ENCODE measurements at places on chromosomes 11 and 22. TPM values are rescaled to one million over a fixed set of nuclear protein-coding genes. Genes with fewer than 3 reads are reported as not detected.

The MRGPRX1 gene
- not detected for total RNA-seq

The OR2AG1 gene
- total RNA-seq = not detected

The HBE1 gene
- total RNA-seq = not detected

- H3K27ac ChIP-seq = peak overlapping the region; percentile 100
- H3K36me3 ChIP-seq = no peaks in the 10 kb centered on the region
- H3K4me3 ChIP-seq = peak overlapping the region; percentile 100
- DNase-seq = no peak
- H3K27me3 ChIP-seq = no peaks in the 10 kb centered on the region
- H3K4me1 ChIP-seq = peaks cover 77% of the 10 kb centered on the region
These were observed 346 bp downstream of the PPFIBP2 start for GRCh38 chr11:7514099-7514591.

DNA sequence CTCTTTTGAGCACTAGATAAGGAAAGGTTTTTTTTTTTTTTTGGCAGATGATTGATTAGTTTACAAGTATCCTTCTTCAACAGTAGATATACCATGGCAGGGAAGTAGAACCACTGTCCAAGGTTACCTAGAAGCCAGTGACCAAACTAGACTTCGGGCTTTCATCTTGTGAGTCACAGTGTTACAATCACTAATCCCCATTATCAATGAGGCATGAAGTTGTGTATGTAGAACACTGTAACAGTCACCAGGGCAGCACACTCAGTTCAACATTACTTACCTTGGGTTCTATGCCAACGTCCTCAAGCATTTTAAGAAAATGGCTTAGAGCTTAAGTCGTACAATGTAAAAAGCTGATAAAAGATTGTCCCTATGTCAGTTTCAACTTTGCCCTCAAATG is 430.9 kb downstream of the ETS1 start:
- no peak for DNase-seq
- peaks cover 3% of the 10 kb centered on the region for H3K4me1 ChIP-seq
- H3K4me3 ChIP-seq = no peak overlapping the region
- H3K36me3 ChIP-seq = no peaks in the 10 kb centered on the region

The KRTAP5-11 gene
- not detected for total RNA-seq

GRCh38 chr22:37001826-37002225 is 17.4 kb downstream of the TST start:
- no peaks in the 10 kb centered on the region for H3K4me1 ChIP-seq
- H3K27me3 ChIP-seq = peaks cover 13% of the 10 kb centered on the region
- DNase-seq = no peak
- H3K27ac ChIP-seq = no peak overlapping the region
- no peaks in the 10 kb centered on the region for H3K36me3 ChIP-seq

DNA sequence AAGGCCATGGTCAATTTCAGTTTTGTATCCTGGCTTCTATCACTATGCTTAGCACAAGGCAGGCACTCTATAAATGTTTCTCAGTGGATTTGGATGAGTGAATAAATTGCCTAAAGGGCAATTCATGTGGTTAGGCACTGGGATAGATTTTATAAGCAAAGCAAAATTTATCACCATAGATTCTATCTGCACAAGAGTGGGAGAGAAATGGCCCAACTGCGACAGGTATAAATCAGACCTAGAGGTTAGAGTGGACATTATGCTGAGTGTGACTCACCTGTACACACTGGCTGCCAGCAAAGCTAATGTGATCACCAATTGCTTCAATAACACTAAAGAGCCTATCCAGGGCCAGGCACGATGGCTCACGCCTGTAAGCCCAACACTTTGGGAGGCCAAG is 514.0 kb downstream of the BUD13 start:
- DNase-seq = no peak
- no peaks in the 10 kb centered on the region for H3K4me1 ChIP-seq
- H3K27me3 ChIP-seq = no peaks in the 10 kb centered on the region
- H3K27ac ChIP-seq = no peak overlapping the region
- no peak overlapping the region for H3K4me3 ChIP-seq

DNA sequence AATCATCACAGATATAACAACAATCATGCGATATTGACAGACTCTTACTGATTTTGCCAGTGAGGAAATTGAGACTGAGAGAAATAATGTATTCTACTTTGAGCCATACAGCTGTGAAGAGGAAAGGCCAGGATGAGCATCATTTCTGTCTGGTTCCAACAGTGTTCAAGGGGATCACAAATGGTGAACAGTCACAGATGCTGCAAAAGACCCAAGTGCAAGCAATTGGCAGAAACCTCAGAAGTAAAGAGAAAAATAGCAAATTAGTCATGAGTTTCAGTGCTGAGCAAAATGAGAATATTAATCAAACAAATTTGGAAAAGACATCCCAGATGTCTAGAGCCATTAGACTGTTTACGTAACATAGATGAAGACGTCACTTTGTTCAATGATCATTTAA is 114.1 kb downstream of the RAB38 start:
- H3K36me3 ChIP-seq = no peaks in the 10 kb centered on the region
- no peak overlapping the region for H3K4me3 ChIP-seq
- no peak overlapping the region for H3K27ac ChIP-seq
- H3K4me1 ChIP-seq = no peaks in the 10 kb centered on the region
- no peak for DNase-seq

The GPHA2 gene
- total RNA-seq = not detected

The CCDC73 gene
- total RNA-seq = 0.05 TPM

The DEFB131B gene
- total RNA-seq = not detected

- no peaks in the 10 kb centered on the region for H3K36me3 ChIP-seq
- no peaks in the 10 kb centered on the region for H3K27me3 ChIP-seq
- H3K27ac ChIP-seq = peak overlapping the region; percentile 25
These were observed 44.7 kb upstream of the CXCR5 start for GRCh38 chr11:118838905-118839553.

DNA sequence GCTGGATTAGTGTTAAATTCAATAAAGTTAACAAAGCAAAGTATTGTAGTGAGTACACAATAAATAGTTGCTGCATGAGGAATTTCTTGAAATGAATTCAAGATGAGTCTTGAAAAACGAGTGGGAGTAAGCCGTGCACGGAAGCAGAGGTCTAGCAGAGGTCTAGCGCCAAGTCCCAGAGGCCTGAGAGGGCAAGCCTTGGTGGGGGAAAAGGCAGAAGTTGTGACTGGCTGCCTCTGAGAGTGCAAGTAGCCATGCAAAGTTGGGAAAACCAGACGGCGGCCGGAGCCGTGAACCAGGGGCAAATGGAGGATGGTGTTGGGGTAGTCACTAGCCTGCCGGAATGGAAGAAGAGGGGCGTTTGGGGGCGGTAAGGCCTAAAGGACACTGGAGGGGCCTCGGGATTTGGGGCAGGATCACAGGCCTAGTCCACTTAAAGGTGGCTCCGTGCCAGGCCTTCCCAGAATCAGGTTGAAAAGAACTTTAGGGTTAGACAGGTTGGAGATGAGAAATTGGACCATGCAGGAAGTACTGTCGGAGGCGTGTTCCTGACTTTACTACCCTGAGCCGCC is 379 bp upstream of the SLC3A2 start:
- no peak for DNase-seq
- no peaks in the 10 kb centered on the region for H3K27me3 ChIP-seq
- H3K27ac ChIP-seq = peak overlapping the region; percentile 90
- H3K36me3 ChIP-seq = peaks cover 30% of the 10 kb centered on the region
- peak overlapping the region; percentile 66 for H3K4me3 ChIP-seq
- H3K4me1 ChIP-seq = peaks cover 36% of the 10 kb centered on the region

- H3K27ac ChIP-seq = no peak overlapping the region
- no peak overlapping the region for H3K4me3 ChIP-seq
- no peaks in the 10 kb centered on the region for H3K27me3 ChIP-seq
- no peaks in the 10 kb centered on the region for H3K36me3 ChIP-seq
- no peaks in the 10 kb centered on the region for H3K4me1 ChIP-seq
These were observed 318.7 kb downstream of the BUD13 start for GRCh38 chr11:116454020-116454645.

The SGSM1 gene
- 0.91 TPM for total RNA-seq

The SHANK3 gene
- total RNA-seq = not detected

- no peaks in the 10 kb centered on the region for H3K4me1 ChIP-seq
- peaks cover 4% of the 10 kb centered on the region for H3K27me3 ChIP-seq
- DNase-seq = no peak
- no peaks in the 10 kb centered on the region for H3K36me3 ChIP-seq
These were observed 35.1 kb upstream of the FJX1 start for GRCh38 chr11:35583126-35583525.

- no peaks in the 10 kb centered on the region for H3K36me3 ChIP-seq
- DNase-seq = no peak
- H3K27me3 ChIP-seq = no peaks in the 10 kb centered on the region
- H3K27ac ChIP-seq = no peak overlapping the region
- H3K4me1 ChIP-seq = no peaks in the 10 kb centered on the region
These were observed 49.4 kb downstream of the HORMAD2 start for GRCh38 chr22:30129636-30130035.

DNA sequence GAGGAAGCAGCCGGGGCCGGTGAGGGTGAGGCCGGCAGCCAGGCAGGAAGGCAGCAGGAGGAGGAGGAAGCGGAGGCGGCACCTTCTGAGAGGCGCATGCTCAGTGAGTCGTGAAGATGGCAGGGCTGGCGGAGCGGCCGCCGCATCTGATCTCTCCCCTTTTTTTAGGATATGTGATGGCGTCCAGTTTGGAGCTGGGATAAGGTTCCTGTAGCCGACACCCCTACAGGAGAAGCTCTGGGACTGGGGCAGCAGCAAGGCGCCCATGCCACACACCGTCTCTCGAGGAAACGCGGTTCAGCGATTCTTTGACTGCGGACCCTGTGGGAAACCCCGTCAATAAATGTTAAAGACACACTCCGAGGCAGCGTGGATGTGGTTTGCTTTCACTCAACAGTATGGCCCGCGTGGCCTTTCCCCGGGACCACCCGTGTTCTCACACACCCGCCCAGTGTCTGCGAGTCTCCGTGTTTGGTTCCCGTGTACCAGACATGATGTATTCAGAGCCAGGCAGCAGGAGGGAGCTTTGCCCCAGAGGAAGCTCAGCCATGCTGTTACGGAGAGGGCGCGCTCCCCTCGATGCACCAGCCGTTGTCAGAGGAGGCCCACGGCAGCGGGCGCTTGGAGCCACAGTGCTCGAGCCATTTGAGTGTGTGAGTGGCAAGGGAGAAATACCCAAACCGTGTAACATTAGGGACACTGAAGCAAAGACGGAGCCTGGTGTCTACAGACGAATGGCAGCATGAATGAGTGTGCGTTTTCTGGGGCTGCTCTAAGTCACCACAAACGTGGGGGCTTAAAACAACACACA is 27.7 kb upstream of the PARVB start:
- peaks cover 4% of the 10 kb centered on the region for H3K36me3 ChIP-seq
- no peaks in the 10 kb centered on the region for H3K27me3 ChIP-seq
- peak overlapping the region; percentile 94 for H3K27ac ChIP-seq
- DNase-seq = peak; percentile 89
- H3K4me1 ChIP-seq = peaks cover 52% of the 10 kb centered on the region
- H3K4me3 ChIP-seq = peak overlapping the region; percentile 50

DNA sequence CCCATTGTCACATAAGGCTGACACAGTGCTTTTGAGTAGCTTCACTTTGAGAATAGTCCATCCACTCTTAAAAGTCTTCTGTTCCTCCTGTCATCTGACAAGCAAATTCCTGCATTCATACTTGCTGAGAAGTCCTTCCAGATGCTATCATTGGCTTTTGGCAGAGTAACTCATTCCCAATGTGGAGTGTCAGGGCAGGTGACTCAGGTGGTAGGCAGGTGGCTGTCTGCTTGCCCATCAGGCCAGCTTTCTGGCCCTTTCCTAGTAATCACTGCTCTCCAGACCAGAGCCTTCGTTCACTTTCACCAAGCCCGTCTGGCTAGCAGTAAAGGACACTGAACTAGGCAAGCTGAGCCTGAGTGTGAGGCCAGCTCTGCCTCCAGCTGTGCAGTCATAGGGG is 162.5 kb upstream of the CCDC90B start:
- no peak overlapping the region for H3K27ac ChIP-seq
- no peak for DNase-seq

- DNase-seq = peak; percentile 49
- H3K27me3 ChIP-seq = no peaks in the 10 kb centered on the region
- H3K27ac ChIP-seq = no peak overlapping the region
These were observed 2.3 kb upstream of the IL17REL start for GRCh38 chr22:50014655-50015401.

GRCh38 chr11:122268601-122269130 is 152.7 kb upstream of the BLID start:
- no peak for DNase-seq
- H3K4me1 ChIP-seq = no peaks in the 10 kb centered on the region
- H3K4me3 ChIP-seq = no peak overlapping the region

The MRGPRF gene
- not detected for total RNA-seq

- H3K36me3 ChIP-seq = no peaks in the 10 kb centered on the region
- no peaks in the 10 kb centered on the region for H3K4me1 ChIP-seq
- no peaks in the 10 kb centered on the region for H3K27me3 ChIP-seq
- no peak overlapping the region for H3K27ac ChIP-seq
- H3K4me3 ChIP-seq = no peak overlapping the region
These were observed 11.4 kb upstream of the MPPED1 start for GRCh38 chr22:43400449-43400848.

- H3K4me3 ChIP-seq = no peak overlapping the region
- no peaks in the 10 kb centered on the region for H3K36me3 ChIP-seq
These were observed 42.4 kb upstream of the TH start for GRCh38 chr11:2213890-2214526.

The OR5AS1 gene
- total RNA-seq = not detected
